ENCODE measurements at places on chromosomes 1 and 21.

GRCh38 chr1:54671985-54672608 is 30.5 kb downstream of the MROH7 start:
- peak; percentile 33 for DNase-seq

DNA sequence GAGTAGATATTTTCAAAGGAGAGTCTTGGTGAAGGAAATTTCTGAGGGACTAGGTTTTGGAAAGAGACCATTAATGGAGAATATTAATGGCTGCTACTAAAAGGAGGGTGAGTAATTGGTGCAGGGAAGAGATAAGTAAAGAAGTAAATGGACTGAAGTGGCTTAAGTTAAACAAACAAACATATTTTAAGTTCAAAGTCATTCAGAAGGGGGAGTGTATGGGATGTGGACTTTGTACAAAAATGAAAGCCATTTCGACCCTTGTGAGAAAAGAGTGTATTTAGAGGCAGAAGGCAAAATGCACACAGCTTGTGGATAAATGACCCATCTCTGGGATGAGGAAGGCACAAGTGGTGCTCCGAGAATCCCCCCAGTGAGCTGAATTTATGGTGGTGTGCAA is 171.7 kb downstream of the BACH1 start:
- no peak for DNase-seq

DNA sequence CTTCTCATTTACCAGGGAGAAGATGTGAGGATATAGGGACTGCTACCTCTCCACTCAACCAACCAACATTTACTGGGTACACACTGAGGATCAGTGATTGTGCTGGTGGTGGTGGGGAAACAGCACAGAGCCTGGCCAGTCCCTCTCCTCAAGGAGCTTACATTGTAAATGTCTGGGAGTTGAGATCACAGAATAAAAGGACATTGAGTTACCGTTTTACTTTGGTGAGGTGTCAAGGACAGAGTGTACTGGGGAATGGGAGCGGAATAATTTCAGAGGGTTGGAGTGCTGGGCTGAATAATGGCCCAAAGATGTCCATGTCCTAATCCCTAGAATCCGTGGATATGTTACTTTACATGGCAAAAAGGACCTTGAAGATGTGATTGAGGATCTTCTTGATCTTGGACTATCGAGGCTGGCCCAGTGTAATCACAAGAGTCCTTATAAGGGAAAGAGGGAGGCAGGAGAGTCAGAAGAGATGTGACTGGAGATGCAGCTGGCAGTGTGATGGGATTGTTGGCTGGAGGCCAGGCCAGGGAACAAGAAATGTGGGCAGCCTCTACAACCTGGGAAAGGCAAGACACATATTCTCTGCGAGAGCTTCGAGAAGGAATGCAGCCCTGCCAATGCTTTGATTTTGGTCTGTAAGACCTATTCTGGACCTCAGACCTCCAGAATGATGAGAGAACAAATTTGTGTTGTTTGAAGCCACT is 26.6 kb upstream of the RWDD3 start:
- no peak for DNase-seq

DNA sequence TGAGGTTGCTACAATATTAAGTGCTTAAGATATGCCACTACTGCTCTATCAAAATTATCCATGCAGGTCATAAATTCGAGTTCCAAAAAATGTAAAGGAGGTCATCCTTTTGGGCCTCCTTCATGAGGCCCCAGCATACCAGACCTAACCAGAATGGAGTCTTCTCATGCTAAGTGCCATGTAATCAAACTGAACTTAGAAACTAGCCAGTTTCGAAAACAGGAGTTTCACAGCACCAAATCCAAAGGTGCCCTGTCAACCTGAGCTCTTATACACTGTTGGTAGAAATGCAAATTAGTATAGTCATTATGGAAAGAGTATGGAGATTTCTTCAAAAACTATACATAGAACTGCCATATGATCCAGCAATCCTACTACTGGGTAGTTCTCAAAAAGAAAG is 320.5 kb downstream of the ST6GALNAC3 start:
- no peak for DNase-seq

- DNase-seq: no peak
These were observed 20.4 kb upstream of the SDE2 start for GRCh38 chr1:226019572-226019971.

DNA sequence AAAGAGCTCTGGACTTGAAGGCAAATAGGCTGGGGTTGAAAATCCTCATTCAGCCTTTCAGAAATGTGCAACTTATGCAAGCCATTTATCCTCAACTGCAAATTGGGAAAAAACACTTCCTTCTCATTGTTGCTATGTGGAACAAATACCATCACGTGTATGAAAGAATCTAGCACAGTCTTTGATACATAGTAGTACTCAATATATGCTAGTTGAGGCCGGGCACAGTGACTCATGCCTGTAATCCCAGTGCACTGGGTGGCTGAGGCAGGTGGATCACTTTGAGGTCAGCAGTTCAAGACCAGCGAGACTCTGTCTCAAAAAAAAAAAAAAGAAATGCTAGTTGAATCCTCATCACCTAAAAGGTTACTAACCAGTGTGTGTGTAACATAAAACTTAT is 8.2 kb downstream of the PI4KB start:
- DNase-seq: no peak

DNA sequence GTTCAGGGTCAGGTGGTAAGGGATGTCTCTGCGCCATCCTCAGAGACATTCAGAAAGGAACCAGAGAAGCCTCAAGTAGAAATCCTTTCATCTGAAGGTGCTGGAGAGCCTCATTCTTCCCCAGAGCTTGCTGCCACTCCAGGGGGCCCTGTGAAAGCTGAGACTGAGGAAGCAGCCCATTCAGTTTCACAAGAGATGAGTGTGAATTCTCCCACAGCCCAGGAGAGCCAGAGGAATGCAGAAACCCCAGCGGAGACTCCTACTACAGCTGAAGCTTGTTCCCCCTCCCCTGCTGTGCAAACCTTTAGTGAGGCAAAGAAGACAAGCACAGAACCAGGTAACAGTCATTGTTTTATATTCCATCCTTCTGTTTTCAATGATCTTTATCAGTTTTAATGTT is 38.7 kb downstream of the ZBTB40 start:
- no peak for DNase-seq

DNA sequence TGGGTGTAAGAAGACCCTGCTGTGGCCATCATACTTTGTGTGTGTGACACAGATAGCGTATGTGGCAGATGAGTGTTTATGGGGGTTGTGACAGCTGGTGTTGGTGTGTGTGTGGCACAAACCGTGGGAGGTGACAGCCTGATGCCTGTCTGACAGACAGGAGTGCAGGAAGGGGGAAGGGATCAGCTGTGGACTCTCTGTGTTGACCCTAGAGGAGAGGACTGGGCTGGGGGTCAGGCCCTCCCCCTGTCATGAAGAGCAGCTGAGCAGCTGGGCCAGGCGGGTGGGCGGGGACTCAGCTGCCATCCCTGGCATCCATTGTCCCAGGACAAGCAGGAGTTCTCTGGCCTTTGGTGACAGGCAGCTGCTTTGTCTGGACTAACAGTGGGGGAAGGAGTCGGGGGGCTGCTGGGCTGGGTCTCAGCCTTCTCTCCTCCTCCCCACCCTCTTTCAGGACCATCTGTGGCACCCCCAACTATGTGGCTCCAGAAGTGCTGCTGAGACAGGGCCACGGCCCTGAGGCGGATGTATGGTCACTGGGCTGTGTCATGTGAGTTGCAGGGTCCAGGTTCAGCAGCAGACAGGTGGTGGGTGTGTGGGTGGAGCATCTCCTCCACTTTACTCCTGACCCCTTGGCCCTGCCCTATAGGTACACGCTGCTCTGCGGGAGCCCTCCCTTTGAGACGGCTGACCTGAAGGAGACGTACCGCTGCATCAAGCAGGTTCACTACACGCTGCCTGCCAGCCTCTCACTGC is 2.3 kb downstream of the PLK3 start:
- no peak for DNase-seq

GRCh38 chr1:61699911-61700851 is 24.8 kb downstream of the TM2D1 start:
- no peak for DNase-seq

DNA sequence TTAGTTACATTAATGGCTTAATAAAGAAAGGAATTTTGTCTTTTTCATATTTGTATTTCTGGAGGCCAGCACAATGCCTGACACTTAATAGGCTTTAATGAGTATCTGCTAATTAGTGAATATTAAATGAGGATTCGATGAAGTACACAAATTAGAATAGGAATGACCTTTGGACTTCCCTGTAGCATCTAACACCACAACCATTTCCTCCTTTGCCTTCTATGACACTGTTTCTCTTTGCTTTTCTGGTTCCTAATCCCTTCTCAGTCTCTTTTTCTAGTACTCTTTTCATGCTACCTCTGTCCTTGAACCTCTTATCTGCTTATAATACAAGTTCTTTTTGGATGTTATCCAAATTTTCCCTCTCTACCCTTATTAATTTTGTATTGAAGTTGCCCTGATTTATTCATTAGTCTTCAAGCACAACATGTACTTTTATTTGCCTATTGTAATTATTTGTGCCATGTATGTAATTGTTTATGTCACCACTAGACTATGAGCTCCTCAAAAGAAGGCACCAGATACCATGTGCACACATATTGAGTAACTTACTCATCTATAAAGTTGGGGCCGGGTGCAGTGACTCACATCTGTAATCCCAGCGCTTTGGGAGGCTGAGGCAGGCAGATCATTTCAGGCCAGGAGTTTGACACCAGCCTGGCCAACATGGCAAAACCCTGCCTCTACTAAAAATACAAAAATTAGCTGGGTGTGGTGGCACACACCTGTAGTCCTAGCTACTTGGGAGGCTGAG is 23.8 kb downstream of the RPS27 start:
- DNase-seq: no peak

DNA sequence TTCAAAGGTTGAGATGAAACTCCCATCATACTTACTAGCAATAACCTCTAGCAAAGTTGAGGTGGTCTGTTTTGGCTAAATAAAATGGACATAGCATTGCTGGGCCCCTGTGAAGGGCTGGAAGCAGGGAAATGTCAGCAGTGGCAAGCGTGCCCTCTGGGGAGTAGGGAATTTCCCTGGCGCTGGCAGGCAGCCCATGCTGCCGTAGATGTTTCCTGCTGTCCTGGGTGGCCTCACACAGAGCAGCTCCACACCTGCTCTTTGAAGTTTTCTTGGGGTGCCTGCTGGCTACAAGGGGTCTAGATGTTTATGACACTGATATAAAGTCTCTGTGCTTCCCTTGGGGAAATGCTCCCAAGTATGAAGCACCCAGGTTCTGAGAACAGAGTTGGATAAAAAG is 30.2 kb downstream of the ADARB1 start:
- DNase-seq: no peak

GRCh38 chr1:19892628-19893168 is 10.5 kb downstream of the OTUD3 start:
- peak; percentile 36 for DNase-seq

- no peak for DNase-seq
These were observed 425.3 kb downstream of the DUSP10 start for GRCh38 chr1:221316491-221317056.

- no peak for DNase-seq
These were observed 53.1 kb downstream of the S100B start for GRCh38 chr21:46551636-46552241.

DNA sequence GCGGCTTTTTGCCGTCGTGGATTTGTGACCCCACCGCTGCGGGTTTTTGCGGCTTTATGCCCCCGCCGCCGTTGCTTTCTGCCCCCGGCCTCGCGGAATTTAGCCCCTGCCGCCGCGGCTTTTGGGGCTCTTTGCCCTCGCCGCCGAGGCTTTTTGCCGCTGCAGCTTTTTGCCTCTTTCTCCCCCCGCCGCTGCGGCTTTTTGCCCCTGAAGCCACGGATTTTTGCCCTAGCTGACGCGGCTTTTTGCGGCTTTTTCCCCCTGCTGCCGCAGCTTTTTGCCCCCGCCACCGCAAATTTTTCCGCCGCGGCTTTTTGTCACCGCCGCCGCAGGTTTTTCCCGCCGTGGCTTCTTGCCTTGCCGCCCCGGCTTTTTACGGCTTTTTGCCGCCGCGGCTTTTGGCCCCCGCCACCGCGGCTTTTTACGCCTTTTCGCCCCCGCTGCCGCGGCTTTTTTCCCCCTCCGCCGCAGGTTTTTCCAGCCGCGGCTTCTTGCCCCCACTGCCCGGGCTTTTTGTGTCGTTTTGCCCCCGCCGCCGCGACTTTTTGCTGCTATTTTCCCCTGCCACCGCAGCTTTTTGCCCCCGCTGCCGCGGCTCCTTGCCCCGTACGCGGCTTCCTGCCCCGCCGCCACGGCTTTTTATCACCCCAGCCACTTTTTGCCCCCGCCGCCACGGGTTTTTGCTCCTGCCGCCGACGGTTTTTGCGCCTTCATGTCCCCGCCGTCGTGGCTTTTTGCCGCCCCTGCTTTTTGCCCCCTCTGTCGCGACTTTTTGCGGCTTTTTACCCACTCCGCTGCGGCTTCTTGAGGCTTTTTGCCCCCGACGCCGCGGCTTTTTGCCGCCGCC is 3933.6 kb downstream of the SRGAP2C start:
- DNase-seq: no peak

DNA sequence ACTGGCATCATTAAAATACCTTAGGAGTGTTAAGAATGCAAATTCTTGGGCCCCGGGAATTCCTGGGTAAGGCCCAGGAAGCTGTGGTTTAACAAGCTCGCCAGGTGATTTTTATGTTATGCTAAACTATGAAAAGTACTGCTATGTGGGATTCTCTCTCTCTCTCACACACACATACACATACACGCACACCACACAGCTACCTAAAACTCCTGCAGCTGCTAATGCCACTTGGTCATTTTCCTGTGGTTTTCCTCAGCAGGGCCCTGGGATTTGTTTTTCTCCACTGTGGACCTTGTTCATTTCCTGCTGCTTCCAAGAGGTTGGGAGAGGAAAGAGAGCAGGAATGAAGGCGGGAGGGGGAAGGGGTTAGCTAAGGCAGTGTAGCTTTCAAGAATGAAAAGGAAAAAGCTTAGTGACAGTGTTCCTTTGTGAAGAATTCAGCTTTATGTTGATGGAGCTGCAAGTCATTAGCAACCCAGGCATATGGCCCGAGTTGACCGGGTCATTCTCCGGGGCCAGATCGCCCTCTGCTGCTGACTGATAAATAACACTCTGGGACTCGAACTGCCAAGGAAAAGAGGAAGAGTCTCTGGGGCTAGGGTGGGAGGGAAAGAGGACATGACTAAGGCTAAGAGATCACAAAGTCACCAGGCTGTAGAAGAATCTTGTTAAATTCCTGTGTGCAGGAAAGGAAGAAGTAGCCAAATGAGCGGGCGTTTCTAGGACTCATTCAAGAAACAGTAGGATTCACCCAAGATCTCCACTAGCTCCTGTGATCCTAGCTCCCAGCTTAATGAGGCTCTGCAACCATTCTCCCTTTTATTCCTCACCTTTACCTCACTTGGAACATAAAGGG is 30.5 kb upstream of the LRIG2 start:
- DNase-seq: peak; percentile 86

GRCh38 chr21:39845571-39846130 is 21.6 kb upstream of the PCP4 start:
- no peak for DNase-seq

All from foreskin melanocyte (primary cell).